Left ventricle myocardium superior (tissue), 1 donor: ENCODE measurements at places on chromosomes 3 and 15.
A peak's percentile ranks its signal among the peaks of the same experiment; 100 is the strongest.

DNA sequence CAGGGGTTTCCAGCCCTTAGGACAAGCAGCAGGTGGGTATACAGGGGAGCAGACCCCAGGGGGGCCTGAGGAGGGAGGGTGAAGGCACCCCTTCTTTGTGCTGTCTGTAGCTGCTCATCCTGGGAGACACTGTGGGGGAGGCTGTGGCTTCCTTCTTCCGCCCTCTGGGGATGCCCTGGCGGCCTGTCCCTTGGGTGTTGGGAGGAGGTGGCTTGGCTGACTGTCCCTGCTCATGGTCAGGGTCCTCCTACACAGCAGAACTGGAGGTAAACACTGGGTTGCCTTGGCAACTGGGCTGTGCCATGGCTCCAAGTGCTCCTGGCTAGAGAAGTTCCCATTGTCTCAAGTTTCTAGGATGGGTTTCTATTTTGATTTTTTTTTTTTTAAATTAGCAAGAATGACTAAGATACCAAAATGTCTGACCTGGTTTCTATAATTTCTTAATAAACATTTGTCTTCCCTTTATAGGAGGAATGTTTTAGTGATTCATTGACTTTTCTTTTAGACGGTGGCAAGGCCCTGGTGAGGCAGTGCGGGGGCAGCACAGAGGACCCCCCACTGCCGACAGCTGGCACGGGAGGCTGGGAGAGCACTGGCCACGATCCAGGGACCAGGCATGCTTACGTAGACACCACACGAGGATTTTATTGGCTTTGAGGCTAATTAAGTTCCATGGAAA, 12.4 kb downstream of the KLF13 start:
- peak; percentile 80 for DNase-seq

GRCh38 chr3:196563721-196564225, 4.6 kb downstream of the WDR53 start:
- DNase-seq = no peak

DNA sequence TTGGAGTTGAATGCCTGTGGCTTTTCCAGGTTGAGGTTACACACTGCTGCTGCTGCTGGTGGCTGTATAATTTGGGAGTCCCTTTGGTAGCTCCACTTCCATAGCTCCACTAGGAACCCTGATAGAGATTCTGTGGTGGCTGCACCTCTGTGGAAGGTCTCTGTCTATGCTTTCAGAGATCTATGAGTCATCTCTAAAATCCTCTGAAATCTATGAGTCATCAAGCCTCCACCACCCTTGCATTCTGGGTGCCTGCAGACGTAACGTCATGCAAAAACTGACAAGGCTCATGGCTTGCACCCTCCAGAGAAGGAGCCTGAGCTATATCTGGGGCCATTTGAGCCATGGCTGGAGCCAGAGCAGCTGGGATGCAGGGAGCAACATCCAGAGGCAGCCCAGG, 1037.0 kb upstream of the CFAP20DC start:
- no peak for DNase-seq

- no peak for DNase-seq
Observed at GRCh38 chr3:101259485-101260341, 60.7 kb downstream of the IMPG2 start.
